ENCODE measurements at places on chromosomes 6 and 20.
A peak's percentile ranks its signal among the peaks of the same experiment; 100 is the strongest.

DNA sequence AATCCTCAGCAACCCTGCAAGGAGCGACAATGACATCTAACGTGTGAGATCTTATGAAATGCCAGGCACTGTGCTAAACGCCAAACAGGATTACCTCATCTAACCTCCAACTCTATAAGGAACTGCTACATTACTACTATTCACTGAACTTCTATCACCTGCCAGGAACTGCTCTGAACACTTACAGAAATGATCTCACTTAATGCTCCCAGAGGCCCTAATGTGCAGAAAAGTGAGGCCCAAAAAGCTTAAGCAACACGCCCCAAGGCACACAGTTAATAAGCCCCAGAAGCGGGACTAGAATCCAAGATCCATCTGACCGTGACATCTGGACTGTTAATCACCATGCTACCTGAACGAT lies 28.5 kb downstream of the TRAM2 start:
- no peak for DNase-seq

DNA sequence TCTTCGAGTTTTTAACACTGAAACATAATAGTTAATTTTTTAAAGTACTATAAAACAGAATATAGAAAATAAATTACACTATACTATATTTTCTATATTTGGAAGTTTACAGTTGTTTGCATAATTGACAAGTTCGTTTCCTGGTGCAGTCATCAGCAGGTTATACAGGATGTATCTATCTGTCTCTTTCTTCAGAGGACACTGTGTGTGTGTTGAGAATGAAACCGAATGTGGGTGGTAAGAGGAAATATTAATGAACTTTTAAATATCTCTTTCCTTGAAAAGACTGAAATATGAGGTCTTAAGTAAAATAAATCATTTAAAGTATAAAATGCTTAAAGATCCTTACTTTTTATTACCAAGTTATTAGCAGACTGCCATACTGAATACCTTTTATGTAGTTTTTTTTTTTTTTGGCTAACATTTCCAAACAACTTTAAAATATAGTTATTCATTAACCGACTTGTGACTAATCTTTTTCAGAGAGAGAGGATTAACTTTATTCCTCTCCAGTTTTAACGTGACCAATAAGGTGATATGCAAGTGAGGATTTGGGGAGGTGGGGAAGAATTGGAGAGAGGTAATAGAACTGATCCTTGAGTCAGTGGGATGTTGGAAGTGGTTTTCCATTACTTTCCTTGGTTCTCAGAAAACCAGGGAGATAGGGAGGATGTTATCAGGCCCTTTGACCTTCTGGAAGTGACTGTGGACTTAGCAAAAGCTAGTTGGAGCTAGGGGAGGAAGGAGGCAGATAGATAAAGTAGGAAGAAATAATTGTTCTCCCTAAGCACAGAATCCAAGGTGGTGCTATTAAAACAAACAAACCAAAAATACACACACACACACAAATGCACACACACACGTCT lies 380.0 kb upstream of the FLRT3 start:
- DNase-seq: no peak

DNA sequence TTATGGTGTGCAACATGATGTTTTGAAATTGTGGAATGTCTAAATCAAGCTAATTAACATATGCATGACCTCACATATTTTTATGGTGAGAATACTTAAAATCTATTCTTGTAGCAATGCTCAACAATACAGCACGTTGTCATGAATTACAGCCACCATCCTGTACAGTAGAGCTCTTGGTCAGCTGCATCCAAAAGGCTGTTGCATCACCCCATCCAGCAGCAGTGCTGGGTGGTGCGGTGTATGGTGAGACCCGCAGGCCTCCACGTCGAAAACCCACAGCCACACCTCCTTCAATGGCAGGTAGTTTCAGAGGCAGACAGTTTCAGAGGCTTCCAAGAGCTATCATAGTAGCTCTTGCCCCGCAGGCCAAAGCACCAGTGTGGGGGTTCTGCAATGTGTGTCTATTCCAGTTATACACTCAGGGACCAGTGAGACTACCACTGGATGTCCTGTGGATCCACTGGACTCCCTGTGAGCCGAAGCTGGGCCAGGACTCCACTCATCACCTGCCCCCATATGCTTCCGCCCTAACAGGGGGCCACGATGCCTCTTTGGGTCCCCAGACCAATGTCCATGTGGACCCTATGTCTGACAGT lies 23.4 kb downstream of the PACSIN1 start:
- DNase-seq: no peak

DNA sequence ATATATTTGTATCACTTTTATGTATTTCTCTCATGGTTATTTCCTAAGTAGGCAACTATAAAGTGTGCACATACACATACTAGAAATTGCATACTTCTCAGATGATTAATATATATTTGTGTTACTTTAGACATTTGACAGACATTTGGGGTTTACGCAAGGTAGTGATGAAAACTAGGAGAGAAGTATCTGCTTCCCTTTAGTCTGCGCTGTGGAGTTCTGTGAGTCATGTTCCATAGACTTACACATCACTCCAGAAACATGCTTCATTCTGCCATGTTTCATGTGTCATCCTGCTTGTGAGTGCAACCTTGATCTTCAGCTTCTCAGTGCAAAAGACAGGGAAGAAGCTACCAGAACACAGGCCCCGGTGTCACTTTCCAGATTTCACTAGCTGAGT lies 200.7 kb upstream of the BMP2 start:
- no peak for DNase-seq

DNA sequence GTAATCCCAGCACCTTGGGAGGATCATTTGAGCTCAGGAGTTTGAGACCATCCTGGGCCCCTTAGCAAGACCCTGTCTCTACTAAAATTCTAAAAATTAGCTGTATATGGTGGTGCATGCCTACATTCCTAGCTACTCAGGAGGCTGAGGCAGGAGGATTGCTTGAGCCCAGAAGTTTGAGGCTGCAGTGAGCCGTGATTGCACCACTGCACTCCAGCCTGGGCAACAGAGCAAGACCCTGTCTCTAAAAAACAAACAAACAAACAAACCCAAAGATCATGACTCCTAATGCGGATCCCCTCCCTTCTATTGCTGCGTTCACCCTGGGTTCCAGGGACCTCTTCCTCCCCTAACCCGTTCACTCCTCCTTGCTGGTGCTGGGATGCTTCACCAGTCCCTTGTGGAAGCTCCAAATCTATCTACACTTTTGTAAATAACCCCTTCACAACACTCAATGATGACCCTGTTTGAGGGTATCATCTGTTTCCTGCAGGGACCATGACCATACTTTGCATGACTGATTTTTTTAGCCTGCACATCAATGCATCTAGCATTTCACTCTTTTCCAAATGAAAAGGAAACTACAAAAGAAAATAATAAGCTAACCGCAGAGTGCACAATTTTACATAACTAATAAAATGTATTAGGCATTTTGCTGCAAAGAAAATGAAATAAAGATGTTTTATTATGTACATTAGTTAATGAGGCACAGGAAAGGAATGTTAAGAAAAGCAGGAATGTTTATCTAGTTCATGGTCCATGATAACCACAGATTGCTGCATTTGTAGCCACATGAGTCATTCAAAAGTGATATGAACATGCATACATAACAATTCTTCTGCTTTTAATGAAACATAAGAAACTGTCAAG lies 30.5 kb upstream of the IPCEF1 start:
- DNase-seq: no peak

DNA sequence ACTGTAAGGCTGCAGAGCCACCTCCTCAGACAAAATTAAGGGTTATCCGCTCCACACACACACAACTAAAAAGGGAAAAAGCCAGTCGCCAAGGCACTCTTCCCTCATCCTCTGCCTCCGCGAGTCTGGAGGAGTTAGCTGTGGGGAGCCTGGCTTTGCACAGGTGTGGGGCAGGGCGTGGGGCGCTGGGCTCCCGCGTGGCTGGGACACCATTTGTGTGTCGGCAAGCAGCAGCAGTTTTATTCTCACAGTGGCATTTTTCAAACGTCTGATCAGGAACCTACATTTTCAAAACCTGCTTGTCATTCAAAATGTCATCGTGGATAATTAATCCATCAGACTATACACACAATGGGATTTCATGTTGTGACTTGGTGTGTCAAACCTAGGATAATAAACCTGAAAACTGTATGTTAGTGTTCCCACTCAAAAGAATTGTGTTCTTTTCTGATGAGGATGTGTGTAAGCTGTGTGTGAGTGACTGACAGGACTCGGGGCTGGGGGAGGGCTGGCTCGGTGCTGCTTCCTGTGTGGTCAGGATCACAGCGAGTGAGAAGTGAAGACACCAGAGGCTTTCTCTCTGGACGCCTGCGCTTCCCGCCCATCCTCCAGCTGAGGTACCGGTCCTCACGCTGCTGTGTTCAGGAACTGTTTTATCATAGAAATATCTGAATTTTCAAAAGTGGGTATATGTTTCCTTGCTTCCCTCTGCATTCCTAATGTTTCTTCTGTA lies 83.1 kb downstream of the IRF4 start:
- peak; percentile 59 for DNase-seq

- no peak for DNase-seq
Observed at GRCh38 chr6:3473773-3474172, 16.9 kb upstream of the SLC22A23 start.

DNA sequence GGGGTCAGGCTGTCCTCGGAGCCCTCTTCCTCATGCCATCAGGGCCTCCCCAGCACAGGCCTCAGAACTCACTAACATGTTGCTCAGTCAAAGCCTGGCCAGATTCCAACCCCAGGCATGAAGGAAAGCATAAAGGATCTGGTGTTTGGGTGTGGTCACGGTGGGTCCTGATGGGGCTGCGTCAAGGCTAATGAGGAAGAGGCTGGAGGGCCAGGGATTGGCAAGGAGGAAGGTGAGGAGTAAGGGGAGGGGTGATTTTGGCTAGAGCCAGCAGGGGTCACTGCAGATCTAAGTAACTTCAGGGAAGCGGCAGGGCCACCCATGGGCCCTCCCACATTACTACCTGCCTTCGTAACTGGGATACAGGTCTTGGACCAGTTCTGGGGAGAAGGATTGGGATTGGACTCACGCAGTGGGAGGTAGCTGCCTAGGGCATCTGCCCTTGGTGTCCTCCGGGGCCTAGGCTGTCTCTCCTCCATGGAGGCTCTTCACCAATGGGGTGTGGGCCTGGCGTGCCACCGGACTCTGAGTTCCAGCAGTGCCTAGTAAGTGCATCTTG lies 36.2 kb upstream of the MRPS18A start:
- DNase-seq: peak; percentile 61

DNA sequence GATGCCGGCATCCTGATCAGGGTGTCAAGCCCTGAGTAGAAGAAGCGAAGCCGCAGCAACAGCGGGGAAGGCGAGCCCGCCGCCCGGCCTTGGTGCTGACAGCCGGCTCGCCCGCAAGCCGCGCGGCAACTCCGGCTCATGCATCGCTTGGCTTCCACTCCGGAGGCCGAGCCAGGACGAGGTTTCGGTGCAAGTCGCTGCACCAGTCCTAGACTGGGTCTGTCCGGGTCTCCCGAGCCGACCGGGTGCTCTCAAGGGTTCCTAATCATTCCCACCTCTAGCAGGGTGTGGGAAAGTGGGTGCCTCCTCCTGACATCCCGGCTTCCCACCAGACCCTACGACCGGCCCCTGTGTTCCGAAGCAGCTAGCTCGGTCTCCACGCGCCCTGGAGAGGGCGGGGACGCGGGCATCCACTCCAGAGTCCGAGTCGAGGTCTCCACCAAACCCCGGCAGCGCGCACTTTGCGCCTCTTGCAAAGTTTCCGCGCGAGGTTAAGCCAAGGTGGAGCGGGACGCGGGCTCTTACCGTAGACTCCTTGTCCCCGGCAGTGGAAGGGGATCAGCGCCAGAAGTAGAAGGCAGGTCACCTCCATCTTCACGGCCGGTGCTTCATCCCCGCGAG lies 1.4 kb downstream of the MDGA1 start:
- DNase-seq: peak; percentile 32

DNA sequence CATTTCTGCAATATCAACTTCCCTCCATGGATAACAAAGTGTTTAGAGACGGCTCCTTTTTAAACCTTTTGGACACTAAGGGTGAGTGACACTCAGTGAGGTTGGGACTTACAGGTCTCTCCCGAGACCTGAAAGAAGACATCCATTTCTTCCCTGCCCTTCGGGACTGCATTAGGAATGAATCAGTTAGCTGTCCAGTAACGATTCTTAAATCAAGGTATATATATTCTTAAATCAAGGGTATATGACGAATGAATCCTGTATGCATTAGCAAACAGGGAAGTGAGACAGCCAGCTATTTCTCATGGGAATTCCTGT lies 52.9 kb downstream of the EDN1 start:
- DNase-seq: no peak

DNA sequence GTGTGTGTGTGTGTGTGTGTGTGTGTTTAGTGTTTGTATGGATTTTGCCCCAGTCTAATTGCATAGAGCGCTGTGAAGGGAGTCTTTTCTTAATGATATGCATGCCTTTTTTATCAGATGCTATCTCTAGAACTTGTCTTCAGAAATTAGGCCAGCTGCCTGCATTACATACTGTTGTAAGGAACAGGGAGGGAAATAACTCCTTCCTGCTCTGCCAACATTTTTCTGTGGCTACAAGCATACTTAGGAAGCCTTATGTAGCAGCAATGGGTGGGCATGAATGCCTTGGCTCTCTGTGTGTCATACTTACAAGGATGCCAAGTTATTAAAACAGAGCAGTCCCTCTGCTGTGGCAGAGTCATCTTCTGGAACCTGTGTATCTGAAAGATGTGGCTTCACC lies 8.0 kb upstream of the COL21A1 start:
- DNase-seq: no peak

DNA sequence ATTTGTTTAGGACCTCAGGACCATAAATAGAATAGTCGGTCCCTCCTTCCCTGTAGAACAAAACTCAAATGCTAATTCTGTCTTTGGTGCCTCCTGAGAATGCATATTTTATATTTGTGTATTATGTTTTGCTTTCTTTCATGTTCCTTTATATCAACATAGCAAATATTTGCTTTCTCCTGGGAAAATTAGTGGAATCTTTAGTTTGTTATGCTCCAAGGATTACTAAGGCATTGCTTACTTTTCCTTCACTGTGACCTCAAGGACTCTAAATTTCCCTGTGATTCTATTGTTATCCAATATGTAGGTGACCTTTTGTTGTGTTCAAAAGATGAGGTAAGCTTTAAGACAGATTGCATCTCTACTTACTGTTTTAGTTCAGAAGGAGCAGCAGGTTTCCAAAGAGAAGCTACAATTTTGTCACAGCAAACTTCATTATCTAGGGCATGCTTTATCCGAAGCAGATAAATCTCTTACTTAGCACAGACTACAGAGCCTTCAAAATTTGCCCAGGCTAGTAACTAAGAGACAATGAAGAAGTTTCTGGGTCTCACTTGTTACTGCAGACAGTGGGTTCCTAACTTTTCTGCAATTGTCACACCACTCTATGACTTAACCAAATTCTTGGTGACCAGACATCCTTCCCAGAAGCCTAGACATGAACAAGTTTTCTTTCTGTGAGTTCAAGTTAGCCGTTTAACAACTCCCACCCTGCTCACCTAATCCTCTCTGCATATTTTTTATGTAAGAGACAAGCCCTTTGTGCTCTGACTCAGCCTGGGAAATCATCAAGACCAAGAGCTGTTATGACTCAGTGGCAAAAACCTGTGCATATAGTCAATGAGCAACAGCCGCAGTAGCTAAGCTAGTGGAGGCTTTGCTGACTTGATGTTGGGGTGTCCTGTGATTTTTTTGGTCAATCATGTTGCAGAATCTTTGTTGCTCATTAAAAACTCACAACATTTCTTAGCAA lies 378.8 kb downstream of the QKI start:
- DNase-seq: no peak

- no peak for DNase-seq
Observed at GRCh38 chr6:45718871-45719270, 296.8 kb downstream of the CLIC5 start.
